Activated T-cell treated with anti-CD3 and anti-CD28 coated beads, Interleukin-2, amount 50 U/mL, for 72 hours (primary cell): ENCODE measurements at places on chromosomes 2 and 18. TPM values are rescaled to one million over a fixed set of nuclear protein-coding genes. Genes with fewer than 3 reads are reported as not detected.

DNA sequence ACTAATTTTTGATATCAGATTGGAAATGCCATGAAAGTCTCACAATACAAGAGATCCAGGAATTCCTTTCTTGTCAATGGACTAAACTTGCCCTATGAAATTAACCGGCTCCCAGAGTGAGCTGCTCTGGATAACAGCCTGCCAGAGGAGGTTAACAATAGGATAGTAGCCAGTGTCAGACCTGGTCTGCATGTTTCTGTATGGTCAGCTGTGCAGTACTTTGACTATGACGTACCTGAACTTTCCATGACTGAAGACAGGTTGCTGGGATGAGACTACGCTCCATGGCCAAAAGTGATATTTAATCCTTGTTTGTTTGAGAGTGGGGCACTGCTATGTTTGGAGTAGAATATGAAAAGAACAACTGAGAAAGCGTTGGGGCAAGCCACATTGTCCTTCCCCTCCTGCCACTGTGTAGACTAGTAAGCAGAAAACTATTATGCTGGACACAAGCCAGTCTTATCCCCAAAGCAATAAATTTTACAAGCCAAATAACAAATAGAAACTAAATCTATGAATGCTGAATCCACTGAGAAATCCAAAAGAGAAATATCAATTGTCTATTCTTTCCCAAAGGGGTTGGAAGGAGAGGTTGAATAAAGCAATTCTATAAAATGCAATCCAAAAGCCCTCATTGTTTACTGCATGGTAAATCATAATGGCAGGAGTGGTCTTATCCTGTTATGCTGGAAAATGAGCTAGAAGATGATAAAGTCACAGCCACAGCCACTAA lies 115.5 kb upstream of the CYP26B1 start:
- no peaks in the 10 kb centered on the region for H3K27me3 ChIP-seq
- no peak overlapping the region for H3K27ac ChIP-seq
- DNase-seq = no peak
- H3K4me1 ChIP-seq = no peaks in the 10 kb centered on the region
- no peak overlapping the region for H3K4me3 ChIP-seq
- H3K36me3 ChIP-seq = no peaks in the 10 kb centered on the region

DNA sequence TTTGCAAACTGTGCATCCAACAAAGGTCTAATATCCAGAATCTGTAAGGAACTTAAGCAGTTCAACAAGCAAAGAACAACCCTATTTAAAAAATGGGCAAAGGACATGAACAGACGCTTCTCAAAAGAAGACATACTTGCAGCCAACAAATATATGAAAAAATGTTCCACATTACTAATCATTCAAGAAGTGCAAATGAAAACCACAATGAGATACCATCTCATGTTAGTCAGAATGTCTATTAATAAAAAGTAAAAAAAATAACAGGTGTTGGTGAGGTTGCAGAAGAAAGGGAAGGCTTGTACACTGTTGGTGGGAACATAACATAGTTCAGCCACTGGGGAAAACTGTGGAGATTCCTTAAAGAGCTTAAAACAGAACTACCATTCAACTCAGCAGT lies 126.2 kb downstream of the NAT8 start:
- H3K27ac ChIP-seq = peak overlapping the region; percentile 41
- no peaks in the 10 kb centered on the region for H3K27me3 ChIP-seq

GRCh38 chr18:10336749-10337350 lies 117.6 kb upstream of the APCDD1 start:
- H3K4me3 ChIP-seq = no peak overlapping the region
- no peak for DNase-seq
- no peaks in the 10 kb centered on the region for H3K4me1 ChIP-seq
- no peaks in the 10 kb centered on the region for H3K27me3 ChIP-seq
- H3K27ac ChIP-seq = no peak overlapping the region
- no peaks in the 10 kb centered on the region for H3K36me3 ChIP-seq

- H3K4me3 ChIP-seq = no peak overlapping the region
- H3K27me3 ChIP-seq = peaks cover 8% of the 10 kb centered on the region
- no peak for DNase-seq
Observed at GRCh38 chr2:16584824-16585540, 80.7 kb downstream of the CYRIA start.

GRCh38 chr2:129747500-129748125 lies 231.9 kb upstream of the RAB6C start:
- H3K27me3 ChIP-seq = peaks cover 14% of the 10 kb centered on the region
- no peak overlapping the region for H3K4me3 ChIP-seq
- H3K27ac ChIP-seq = no peak overlapping the region

DNA sequence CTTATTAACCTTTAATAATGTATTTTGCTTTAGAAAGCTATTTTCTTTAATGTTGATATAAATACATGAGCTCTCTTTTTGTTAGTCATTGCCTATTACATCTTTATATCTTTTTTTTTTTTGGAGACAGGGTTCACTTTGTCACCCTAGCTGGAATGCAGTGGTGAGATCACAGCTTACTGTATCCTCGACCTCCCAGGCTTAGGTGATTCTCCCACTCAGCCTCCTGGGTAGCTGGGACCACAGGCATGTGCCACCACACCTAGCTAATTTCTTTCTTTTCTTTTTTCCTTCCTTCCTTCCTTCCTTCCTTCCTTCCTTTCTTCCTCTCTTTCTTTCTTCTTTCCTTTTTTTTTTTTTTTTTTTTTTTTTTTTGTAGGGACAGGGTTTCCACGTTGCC lies 15.4 kb downstream of the NAB1 start:
- peaks cover 66% of the 10 kb centered on the region for H3K4me1 ChIP-seq
- peaks cover 32% of the 10 kb centered on the region for H3K36me3 ChIP-seq
- H3K27me3 ChIP-seq = no peaks in the 10 kb centered on the region
- H3K27ac ChIP-seq = no peak overlapping the region
- H3K4me3 ChIP-seq = no peak overlapping the region

Gene PROKR1
- not detected for total RNA-seq

Gene LRP1B
- total RNA-seq = not detected

Gene DSG1
- not detected for total RNA-seq

Gene GRHL1
- 0.83 TPM for total RNA-seq

Gene MAP3K19
- total RNA-seq = not detected

Gene RTP5
- 0.56 TPM for total RNA-seq
